Tongue (tissue), 3 donors: ENCODE measurements at places on chromosomes 5 and 9.

GRCh38 chr5:163318707-163319106 lies 118.7 kb upstream of the CCNG1 start:
- no peak for DNase-seq

GRCh38 chr9:129671519-129671918 lies 6.1 kb downstream of the PRRX2 start:
- DNase-seq = no peak

GRCh38 chr5:50832657-50833284 lies 166.3 kb downstream of the PARP8 start:
- DNase-seq = no peak

GRCh38 chr9:34592895-34593601 lies 3.5 kb upstream of the CNTFR start:
- peak; percentile 71 for DNase-seq

- DNase-seq = no peak
Observed at GRCh38 chr9:68546596-68547390, 6.1 kb upstream of the TMEM252 start.

- peak; percentile 68 for DNase-seq
Observed at GRCh38 chr9:20382460-20383071, 239.7 kb downstream of the MLLT3 start.

DNA sequence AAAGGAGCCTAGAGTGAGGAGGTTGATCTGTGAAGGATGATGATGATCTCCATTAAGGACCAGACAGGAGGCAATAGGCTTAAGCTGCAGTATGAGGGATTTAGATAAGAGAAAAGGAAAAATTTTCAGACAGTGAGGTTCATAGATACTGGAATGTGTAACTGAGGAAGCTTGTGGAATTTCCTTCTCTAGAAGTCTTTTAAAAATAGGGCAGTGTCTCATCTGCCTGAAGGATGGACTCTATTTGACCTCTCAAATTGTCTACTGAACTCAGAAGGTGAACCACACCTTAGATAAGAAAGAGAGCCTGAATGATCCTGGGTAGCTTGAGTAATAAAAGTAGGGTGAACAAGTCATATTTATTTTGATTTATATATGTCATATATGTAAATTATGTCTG lies 148.2 kb upstream of the CDKN2B start:
- DNase-seq = no peak

DNA sequence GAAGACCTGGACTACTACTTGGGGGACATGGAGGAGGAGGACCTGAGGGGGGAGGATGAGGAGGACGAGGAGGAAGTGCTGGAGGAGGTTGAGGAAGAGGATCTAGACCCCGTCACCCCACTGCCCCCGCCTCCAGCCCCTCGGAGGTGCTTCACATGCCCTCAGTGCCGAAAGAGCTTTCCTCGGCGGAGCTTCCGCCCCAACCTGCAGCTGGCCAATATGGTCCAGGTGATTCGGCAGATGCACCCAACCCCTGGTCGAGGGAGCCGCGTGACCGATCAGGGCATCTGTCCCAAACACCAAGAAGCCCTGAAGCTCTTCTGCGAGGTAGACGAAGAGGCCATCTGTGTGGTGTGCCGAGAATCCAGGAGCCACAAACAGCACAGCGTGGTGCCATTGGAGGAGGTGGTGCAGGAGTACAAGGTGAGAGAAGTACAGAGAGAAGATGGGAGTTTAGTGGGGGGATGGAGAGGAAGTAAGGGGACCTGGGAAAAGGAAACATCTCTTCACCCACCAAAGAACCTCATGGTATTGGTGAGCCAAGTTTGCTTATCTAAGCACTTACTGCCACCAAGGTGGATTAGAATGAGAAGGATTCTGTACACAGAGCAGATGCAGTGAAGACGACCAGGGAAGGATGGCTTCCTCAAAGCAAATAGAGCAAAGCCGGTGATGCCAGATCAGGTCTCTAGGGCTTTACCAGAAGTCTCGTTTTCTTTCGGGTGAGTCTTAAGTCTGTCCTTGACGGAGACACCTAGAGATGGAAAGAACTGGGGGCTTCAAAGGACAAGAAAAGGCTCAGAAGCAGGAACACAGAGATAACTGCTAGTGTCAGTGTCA lies 1.5 kb downstream of the TRIM41 start:
- no peak for DNase-seq

DNA sequence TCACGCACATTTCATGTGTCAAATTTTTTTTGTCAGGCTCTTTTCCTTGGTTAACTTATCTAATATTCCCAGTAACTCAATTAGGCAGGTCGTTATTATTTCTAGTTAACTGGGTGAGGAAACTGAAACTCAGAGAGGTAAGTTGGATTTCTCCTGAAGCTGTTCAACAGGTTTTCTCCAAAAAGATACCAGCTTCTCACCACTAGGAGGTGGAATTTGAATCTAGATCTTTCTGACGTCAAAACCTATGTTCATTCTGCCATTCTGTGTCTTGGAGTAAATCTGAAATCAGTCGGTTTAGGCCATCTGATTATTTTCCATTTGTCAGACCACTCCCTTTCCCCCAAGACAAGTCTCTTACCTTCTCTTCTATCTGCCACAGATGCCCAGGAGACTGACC lies 572.9 kb downstream of the ACTL7B start:
- DNase-seq = no peak

DNA sequence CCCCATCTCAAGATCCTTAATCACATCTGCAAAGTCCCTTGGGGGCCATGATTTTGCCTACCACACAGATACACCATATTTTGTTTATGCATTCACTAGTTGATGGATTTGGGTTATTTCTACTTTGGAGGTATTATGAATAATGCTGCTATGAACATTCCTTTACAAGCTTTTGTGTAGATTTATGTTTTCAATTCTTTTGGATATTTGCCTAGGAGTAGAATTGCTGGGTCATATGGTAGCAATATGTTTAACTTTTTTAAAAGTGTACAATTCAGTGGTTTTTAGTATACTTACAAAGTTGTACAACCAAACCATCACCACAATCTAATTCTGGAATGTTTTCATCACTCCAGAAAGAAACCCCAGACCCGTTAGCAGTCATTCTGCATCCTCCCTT lies 7.8 kb upstream of the ANP32B start:
- no peak for DNase-seq

DNA sequence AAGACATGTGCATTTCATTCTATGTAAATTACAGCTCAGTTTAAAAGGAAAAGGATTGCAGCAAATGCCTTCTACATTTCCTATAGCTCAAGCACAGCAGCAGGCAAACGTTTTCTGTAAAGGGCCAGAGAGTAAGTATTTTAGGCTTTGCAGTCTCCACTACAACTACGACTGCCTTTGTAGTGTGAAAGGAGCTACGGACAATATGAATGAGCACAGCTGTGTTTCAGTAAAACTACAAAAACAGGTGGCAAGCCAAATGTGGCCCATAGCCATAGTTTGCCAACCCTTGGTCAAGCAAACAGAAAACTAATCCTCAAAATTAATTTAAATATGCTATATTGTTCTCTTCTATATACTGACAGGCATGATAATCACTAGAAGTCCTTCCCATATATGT lies 7.2 kb downstream of the PTBP3 start:
- DNase-seq = peak; percentile 69

DNA sequence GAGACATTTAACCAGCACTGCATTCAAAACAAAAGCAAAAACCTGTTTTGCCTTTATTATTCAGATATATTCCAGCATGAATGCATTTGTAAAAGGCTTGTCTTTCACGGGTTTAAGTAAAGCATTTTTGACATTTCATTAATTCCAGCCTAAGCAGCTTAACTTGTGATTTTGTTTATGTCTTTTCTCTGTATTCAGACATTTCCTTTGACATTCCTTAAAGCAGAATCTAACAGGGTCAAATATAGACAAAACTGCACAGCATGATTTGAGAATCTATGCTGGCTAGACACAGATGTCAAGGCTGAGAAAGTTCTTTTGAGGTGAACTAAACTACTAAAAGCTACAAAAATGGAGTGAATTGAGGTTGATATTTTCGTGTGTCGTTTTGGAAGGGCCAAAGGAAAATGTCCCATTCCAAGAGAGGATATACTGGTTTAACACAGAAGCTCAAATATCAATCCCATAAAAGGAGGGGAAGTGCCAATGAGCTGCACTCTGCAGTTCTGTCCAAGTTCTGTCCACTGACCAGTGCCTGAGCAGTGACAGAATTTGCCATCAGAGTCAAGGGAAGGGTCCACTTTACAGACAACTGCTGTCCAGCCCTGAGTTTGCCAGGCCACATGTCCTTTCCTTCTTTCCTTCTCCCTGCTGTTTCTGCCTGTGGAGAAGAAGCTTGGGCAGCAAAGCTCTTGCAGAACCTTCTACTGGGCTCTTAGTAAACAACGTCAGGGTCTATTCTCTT lies 198.7 kb upstream of the KLF9 start:
- no peak for DNase-seq

DNA sequence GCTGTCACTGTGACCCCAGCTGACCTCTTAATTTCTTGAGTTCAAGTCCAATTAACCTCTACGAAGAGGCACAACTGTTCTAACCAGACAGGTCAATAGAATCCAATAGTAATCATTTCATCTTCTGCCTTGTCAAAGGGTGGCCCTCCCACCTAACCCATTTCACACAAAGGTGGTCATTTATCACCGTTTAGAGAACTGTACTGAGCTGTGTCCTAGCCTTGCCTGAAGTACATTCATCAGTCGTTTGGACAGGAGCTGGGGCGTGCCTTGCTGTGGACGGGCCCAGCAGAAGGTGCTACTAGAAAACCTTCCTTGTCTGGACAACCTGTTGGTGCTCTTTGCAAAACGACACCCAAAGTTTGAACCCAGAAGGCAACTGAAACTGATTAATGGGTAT lies 605.4 kb downstream of the ISL1 start:
- no peak for DNase-seq

DNA sequence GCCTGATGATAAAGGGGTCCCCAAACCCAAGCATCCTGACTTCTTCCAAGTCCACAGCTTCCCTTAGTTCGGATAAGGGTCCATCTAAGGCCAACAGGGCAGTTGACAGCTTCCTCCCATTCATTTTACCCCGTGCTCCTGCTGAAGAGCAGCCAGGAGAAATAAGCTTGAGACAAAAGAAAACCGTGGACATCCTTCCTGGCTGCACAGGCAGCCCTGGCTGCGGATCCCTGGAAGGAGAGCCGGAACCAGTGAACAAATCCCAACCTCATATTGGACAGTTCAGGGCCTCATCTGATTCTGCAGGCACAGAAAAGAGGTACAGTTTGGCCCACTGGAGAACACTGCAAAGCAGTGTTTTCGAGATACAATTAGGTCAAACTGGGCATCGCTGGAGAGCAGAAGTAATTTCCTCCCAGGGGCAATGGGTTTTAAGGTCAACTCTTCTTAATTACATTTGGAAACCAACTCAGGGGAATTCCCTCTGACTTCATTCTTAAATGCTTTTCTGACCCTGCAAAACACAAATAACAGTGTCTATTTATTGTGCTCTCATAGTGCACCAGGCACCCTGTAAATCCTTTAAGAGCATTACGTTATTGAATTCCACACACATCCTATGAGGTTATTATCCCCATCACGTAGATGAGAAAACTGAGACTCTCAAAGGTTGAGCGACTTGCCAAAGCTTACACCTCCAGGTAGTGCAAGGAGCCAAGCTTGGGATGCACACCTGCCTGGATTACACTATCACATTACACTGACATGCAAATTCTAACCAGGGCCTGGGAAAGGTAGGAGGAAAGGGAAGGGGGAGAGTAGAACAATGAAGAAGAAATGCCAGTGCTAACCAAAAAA lies 21.2 kb downstream of the ADAM19 start:
- no peak for DNase-seq

DNA sequence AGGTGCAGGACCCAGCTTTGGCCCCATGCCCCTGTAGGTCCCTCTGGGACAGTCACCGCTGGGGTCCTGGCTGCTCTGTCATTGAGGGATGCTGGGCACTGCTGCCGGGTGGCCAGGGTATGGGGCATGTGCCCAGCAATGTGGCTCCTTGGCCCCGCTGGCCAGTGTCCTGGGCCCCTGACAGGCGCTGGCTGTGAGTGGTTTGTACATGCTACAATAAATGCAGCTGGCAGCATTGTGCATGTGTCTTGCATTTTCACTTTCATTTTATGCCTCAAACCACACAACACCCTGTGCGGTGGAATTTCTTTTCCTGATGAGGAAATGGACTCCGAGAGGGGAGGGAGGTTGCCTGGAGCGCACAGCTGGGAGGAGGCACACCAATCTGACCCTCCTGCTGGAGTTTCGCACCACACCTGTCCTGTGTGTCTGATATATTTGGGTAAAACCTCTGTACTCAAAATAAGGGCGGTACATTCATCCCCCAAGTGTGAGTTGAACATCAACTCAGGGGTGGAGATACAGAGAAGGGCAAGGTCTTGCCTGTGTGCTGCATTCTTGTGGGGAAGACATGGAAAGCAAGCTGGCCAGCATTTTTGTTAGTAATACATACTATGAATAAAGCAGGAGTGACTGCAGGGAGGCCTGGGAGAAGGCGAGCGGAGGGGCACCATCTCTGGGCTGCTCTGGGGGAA lies 11.7 kb downstream of the TSPAN17 start:
- DNase-seq = no peak

DNA sequence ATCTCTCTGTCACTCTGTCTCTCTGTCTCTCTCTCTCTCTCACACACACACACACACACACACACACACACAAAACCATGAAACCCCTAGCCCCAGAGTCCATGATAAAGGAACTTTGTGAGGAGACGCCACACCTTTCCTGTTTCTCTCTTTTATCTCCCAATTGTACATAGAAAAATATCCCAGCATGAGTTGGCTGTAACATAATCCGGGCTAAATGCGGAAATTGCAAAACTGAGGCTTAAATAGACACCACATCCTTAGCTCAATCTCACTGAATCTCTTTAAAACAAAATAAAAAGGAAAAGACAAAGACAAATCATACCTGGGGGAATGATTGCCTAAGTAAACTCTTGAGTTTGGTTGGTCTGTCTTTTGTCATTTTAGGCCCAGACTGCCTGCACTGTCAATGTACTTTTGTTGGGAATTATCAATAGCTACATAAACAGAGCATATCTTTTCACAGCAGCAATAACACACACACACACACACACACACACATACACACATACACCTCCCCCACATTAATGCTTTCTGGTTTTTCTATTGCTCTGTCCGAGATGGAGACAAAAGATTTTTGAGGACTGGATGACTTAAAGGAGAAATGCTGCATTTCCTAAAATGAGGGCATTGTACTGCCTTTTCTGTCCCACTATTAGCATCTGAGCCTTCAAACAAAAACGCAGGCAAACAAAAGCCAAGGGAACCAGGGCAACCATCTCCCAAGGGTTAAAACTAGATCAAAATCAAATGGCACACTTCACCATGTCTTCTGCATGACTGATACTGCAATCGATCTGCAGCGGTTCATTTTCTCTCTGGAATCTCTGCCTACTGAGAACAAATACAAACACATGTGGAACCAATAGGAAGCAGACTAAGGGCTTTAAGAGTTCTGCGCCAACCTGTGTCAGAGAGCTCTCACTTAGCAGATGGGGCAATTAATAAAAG lies 321.5 kb downstream of the NFIB start:
- peak; percentile 85 for DNase-seq

- DNase-seq = no peak
Observed at GRCh38 chr5:6759401-6759800, 46.2 kb downstream of the TENT4A start.

DNA sequence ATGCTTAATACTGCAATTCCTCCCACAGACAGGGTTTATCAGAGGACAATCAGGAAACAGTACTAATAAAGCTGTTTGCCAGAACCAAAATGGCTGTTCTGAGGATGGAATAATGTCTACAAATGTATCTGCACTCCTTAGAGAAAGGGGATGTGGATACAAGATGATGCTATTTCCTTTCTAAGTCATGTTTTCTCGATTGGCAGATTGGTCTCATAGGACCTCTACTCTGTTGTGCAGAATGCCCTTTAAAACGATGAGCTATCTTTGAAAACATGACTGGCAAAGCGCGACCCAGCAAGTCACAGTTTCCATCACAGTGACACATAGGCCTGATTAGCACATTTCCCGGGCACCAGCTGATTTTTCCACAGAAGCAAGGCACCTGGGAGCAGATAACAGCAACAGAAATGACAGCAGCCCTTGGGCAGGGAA lies 54.0 kb downstream of the AOPEP start:
- DNase-seq = no peak
